ENCODE measurements at places on chromosomes 6 and 20.

DNA sequence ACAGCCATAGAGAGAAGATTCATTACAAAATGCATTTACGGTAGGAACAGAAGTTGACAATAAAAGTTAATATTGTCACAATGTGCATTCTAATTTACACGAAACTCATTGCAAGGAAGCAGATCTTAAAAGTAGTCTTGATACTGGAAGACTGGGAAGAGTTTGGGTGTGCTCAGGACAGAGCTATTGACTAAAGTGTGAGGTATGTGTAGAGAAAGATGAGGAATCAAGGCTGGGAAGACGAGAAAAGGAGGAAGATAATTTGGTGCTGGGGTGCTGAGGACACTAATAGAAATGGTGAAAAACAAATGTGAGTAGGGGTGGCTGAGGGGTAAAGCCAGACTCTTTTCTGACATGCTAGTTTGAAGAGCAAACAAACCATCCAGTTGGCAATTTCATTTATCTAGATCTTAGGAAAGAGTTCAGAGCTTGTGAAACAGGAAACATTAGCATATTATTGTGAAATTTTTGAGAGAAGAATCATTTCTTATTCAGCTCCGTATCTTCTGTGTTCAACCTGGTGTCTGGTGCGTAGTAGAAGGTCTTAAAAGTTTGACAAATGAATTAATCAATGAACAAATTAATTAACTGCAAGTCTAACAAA is 72.7 kb downstream of the ELOVL4 start:
- no peak for DNase-seq

DNA sequence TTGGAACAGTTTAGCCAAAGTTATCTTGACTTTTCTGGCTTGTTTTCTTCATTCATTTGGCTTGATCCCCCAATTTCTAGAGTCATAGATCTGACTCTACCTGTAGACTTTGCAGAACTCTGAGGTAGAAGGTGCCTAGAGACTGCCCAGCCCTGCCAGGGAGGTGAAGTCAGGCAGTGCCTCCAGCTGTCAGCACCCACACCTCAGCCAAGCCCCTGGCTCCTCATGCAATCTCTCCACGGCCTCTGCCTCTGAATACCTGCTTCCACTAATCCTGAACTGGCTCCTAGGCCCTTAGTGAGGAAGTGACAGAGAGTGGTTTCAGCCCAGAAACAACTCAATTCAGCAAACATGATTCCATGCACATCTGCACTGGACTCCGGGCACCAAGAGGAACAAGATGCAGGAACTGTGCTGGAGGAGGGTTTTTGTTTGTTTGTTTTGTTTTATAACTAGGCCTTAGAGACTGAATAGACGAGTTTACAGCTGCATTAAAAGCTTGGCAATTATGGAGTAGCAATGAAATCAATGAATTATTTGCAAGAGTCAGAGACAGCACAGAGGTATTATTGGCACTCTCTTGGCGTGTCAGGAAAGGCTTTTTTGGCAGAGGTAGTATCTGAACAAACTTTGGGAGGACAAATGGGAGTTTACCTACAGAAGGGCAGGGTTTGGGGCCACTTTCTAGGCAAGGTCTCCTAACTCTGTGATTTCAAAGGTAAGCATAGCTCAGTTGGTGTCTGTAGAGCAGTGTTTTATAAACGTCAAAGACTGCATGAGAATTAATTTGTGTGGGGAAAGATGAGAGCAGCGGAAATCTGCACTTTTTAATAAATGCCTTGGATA is 25.2 kb downstream of the TGM3 start:
- DNase-seq = no peak

DNA sequence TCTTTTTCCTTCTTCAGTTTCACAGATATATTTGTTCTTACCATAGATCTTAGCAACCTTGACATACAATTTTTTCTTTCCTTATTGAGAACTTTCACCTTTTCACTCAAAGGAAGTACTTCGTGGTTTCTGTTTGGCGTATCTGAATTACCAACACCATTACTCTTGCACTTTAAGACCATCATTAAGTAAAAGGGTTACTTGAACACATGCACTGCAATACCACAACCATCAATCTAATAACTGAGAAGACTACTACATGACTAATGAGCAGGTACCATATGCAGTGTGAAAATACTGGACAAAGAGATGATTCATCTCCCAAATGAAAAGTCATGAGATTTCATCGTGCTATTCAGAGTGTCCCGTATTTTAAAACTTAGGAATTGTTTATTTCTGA is 21.7 kb upstream of the SENP6 start:
- no peak for DNase-seq

DNA sequence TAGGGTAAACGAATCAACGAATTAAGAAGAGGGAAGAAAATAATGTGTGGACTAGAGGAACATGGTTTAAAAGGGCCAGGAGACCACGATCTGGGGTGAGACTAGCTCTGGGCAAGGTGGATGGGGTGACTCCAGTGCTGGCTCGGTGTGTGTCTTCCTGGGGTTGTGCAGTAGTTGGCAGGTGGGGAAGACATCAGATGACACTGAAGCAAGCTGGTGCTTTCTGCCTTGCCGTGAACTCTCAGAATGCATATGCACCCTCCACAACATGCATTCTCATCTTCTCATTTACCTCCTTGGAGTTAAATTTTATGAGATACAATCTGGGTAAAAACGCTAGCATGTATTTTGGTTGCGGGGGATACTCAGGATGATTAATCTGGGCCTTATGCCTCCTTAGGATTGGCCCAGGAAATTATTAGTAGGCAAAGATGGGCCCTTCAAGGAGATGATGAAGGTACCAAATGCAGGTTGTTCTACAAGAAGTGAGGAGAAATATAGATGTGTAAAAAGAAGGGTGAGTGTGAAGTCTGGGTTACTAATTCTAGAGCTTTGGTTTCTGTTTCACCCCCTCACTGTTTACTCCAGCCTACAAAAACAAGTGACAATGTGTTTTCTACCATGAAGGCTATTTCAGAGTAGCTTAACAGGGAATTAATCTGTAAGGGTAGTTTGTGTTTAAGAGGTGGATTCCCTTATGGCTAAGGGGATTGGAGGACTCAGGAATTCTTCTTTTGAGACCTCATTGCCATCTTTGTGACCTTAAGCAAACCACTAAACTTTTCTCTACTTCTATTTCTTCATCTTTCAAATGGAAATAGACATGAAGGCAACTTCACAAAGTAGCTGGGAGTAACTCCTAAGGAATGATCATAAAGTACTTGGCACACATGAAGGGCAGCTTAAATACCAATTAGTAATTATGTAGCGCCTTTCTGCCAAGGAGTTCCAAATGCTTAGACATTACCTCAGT is 71.0 kb upstream of the SUPT3H start:
- DNase-seq = no peak

GRCh38 chr6:147633191-147633590 is 124.7 kb downstream of the SAMD5 start:
- no peak for DNase-seq

- DNase-seq = no peak
Measured at GRCh38 chr6:37669887-37670437, 27.7 kb downstream of the MDGA1 start.

DNA sequence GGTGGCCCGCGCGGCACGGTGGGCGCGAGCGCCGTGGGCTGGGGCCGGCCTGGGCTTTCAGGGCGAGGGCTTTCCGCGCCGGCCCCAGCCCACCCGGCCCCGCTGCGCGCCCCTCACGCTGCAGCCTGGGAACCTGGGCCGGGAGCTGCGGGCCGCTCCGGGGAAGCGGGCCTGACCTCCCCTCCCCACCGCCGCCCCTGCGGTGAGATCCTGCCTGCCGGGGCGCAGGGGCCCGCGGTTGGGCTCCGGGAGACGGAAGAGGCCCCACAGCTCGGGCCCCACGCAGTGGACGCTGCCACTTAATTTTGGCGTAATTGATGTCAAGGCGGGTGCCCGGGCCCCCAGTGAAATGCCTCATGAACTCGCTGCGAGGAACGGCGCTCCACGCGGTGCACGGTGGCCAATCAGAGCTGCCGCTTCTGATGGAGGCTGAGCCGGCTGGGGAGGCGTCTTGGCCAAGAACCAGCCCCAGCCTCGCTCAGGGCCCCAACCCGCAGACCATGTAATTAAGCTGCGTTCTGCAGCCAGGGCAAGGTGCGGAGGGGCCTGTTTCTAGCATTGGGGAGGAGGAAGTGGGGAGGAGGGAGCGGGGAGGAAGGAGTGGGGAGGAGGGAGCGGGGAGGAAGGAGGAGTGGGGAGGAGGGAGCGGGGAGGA is 96.1 kb upstream of the BHLHE23 start:
- no peak for DNase-seq

GRCh38 chr6:11113038-11113437 is 1.5 kb upstream of the ERVFRD-1 start:
- DNase-seq = no peak

DNA sequence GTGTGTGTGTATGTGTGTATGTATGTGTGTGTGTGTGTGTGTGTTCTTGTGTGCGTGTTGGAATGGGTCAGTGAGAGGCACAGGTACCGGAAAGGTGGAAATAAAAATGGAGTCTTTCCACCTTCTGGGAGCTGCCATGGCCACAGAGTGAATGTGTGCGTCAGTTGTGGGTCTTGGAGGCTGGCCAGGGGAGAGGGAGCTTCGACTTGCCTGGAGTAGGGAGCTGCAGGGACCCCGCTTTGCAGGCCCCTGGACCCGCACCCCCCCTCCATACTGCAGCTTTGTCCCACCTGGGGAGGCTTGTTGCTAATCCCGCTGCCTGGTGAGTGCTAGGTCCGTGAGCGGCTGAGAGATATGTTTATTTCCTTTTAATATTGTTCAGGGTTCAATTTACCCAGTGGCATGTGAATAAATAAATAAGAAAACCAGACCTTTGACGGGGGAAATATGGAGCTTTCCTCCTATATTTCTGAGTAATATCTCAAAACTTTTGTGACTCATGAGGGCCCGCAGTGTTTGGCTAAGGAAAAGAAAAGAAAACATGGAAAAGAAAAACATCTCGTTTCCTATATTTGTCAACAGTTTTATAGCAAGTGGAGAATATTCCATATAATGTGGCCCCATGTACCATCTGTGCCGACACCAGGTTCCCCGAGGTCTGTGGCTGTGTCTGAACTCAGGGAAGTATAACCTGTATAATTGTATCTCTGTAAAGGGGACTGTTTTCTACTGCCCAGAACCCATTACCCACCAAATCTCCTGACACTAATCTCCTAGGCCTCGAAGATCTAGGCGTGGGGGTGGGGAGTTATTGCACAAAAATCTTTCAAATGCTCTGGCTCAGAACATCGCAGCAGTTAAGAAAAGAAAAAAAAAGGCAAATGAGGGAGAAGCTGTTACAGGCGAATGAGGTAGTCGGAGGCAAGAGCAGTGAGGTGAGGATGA is 24.6 kb upstream of the CCDC167 start:
- no peak for DNase-seq

- no peak for DNase-seq
Measured at GRCh38 chr6:24933266-24933665, 2.5 kb downstream of the RIPOR2 start.

- no peak for DNase-seq
Measured at GRCh38 chr6:137122612-137123011, 50.8 kb downstream of the IL22RA2 start.

DNA sequence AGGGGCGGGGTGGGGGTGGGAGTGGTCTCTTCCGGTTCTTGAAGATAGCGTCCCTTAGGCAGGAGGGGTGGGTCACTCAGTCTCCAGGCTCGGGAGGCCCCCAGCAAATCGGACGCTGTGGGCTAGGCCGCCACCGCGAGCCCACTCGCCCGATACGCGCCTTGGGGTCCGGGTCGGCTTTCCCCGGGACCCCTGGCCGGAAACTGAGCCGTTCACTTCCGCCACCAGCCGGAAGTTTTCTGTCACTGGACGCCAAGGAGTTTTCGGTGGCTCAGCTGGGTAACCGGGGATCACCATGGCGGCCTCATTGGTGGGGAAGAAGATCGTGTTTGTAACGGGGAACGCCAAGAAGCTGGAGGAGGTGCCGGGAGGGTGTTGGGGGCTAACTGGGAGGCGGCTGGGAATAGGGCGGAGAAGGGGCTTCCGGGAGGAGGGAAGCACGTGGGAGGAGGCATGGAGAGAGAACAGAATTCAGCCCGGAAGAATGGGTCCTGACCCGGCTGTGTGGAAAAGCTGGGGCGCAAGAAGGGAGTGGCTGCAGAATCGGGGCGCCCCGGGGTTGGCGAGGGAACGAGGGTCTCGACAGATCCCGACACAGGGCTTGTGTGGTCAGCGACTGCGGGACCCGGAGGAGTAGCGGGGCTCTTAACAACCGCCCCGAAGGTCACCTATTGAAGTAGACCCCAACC is at the start of gene ITPA:
Gene ITPA (plus strand): TSS at position 242 of the 689 bp plus-strand sequence. CDS start 54 bp downstream, at position 296.
- peak; percentile 48 for DNase-seq

DNA sequence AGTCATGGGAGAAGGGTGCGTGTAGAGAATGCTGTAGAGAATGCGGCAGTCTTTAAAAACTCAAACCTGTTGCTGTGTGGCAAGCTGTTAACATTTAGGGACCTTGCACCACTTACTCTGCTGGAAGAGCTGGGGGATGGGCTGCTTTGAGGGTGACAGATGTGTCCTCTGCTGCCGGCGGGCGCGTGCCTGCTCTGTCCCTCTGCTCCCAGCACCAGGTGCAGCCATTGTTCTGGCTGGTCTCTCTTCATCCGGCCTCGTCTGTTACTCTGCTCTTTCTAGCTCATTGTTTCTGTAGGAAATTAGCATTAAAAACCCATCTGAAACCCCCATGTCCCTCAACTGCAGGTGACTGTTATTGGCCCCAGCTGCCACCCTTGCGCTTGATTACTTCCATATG is 78.5 kb downstream of the CBFA2T2 start:
- DNase-seq = no peak

GRCh38 chr6:170084166-170084730 is 206.6 kb downstream of the DLL1 start:
- DNase-seq = no peak

- no peak for DNase-seq
Measured at GRCh38 chr6:147400968-147401367, 107.5 kb upstream of the SAMD5 start.

GRCh38 chr6:155690820-155691219 is 235.2 kb upstream of the NOX3 start:
- DNase-seq = no peak

DNA sequence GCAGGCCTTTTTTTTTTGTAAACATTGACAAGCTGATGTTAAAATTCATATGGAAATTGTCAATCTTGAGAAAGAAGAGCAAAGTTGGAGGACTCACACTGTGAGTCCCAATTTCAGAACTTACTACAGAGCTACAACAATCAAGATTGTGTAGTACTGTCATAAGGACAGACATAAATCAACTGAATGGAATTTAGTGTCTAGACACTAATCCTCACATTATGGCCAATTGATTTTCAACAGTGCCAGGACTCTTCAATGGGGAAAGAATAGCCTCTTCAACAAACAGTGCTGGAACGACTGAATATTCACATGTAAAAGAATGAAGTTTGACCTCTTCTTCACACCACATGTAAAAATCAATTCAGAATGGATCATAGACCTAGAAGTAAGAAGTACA is 60.8 kb downstream of the TGM2 start:
- no peak for DNase-seq
